Mesendoderm (in vitro differentiated cells): ENCODE measurements at places on chromosomes 13 and 19.
A peak's percentile ranks its signal among the peaks of the same experiment; 100 is the strongest.

DNA sequence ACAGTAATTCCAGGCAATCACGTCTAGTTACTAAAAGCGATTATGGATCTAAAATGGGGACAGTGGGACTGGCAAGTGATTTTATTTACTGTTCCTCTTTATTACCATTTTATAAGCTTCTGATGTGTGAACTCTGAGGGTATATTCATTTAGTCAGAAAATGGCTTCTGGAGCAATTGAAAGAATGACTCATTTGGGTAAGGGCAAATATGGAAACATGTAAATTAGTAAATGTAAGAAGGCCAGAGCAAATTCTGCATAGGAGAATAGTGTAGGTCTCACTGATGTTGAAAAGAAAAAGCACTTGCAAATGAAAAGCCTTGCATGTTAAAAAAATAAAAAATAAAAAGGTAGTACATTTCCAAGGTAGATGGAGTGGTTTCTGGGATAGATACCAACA, 262.2 kb downstream of the KLF5 start:
- no peak for DNase-seq
- H3K36me3 ChIP-seq = no peaks in the 10 kb centered on the region
- H3K4me1 ChIP-seq = no peaks in the 10 kb centered on the region
- H3K4me3 ChIP-seq = no peak overlapping the region

DNA sequence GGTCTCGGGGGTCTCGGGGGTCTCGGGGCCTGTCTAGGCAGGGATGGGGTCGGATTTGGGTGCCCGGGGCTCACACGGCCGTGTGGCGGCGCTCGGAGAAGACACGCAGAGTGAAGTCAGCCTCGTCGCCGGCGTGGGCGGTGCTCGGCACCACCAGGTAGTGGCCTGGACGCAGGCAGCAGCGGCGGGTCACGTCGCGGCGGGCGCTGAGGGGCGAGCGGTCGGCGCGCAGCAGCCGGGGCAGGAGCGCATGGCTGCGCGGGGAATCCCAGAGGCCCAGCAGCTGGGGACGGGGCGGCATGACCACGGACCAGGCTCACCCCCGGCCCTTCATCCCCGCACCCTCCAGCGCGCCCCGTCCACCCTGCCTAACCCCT, 8.2 kb downstream of the CAPN12 start:
- no peaks in the 10 kb centered on the region for H3K27me3 ChIP-seq
- no peak overlapping the region for H3K4me3 ChIP-seq
- peaks cover 2% of the 10 kb centered on the region for H3K36me3 ChIP-seq

- H3K4me3 ChIP-seq = no peak overlapping the region
- DNase-seq = no peak
- no peaks in the 10 kb centered on the region for H3K4me1 ChIP-seq
Measured at GRCh38 chr13:83633746-83634145, 248.5 kb downstream of the SLITRK1 start.

- H3K27me3 ChIP-seq = no peaks in the 10 kb centered on the region
- H3K27ac ChIP-seq = no peak overlapping the region
Measured at GRCh38 chr13:77863144-77863543, 55.5 kb downstream of the EDNRB start.

- no peak for DNase-seq
- no peaks in the 10 kb centered on the region for H3K36me3 ChIP-seq
- peaks cover 2% of the 10 kb centered on the region for H3K4me1 ChIP-seq
Measured at GRCh38 chr13:46025157-46025556, 27.4 kb downstream of the ZC3H13 start.

GRCh38 chr13:107458269-107458668, 757.1 kb downstream of the LIG4 start:
- H3K4me3 ChIP-seq = no peak overlapping the region
- H3K36me3 ChIP-seq = no peaks in the 10 kb centered on the region
- H3K27ac ChIP-seq = no peak overlapping the region
- no peaks in the 10 kb centered on the region for H3K27me3 ChIP-seq
- no peaks in the 10 kb centered on the region for H3K4me1 ChIP-seq
- no peak for DNase-seq

GRCh38 chr19:6528544-6529121, 2.2 kb upstream of the TNFSF9 start:
- peaks cover 10% of the 10 kb centered on the region for H3K27me3 ChIP-seq
- H3K36me3 ChIP-seq = no peaks in the 10 kb centered on the region
- no peak overlapping the region for H3K4me3 ChIP-seq
- no peak overlapping the region for H3K27ac ChIP-seq

GRCh38 chr19:42252365-42253244, 2.3 kb downstream of the ERF start:
- peak overlapping the region; percentile 96 for H3K27ac ChIP-seq
- H3K36me3 ChIP-seq = peaks cover 5% of the 10 kb centered on the region
- DNase-seq = peak; percentile 25

DNA sequence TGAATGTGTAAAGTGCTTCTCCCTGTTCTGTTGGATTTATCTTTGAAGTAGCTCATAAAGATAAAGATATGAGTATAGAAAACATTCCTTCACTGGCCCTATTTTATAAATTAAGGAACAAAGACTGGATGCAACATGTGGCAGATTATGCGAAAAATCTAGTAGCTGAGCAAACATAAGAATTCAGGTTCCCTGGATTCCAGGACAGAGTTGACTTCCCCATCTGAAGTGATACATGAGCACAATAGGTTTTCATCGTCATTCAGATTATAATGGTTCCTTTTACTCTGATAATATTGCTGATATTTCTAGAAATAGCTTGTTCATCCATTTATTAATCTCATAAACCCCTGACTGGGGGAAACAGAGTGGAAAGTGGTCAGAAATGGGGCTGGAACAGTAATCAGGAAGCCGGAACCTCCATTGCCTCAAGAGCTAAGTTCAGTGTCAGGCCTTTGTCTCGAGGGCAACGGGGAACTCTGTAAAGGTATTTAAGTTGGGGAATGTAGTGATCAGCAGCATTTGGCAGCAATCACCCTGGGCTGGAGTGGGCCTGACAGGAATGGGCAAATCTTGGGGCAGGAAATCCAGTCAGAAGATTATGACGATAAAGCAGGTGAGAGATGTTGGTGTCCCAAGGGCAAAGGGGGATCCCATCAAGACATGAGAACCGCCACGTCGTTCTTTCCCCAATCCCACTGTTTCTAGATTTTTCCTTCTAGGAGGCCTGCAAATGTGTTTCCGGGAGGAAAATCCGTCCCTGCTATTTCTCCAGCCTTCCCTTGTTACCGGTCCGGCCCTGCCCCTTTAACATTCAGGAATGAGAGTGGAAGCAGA, 232.5 kb upstream of the SERP2 start:
- peak overlapping the region; percentile 93 for H3K27ac ChIP-seq
- H3K36me3 ChIP-seq = no peaks in the 10 kb centered on the region
- peaks cover 3% of the 10 kb centered on the region for H3K4me1 ChIP-seq
- H3K27me3 ChIP-seq = no peaks in the 10 kb centered on the region
- DNase-seq = peak; percentile 73

DNA sequence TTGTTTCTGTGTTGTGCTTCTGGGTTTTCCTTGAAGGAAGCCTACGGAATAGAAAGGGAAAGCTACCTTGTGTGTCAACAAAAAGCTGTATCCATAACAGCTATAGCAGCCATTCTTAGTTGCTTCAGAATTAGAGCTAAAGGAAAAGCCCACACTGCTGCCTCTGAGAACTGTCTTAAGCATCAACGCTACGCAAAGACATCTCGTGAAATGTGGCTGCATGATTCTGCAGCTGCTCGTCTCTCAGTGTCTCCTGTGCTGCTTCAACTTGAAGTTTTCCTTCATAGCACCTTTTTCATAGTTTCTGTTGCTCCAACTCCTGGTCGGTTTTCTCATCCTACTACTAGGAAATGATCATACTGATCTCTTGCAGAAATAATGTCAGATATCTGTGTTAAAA, 140.9 kb upstream of the MAB21L1 start:
- H3K27ac ChIP-seq = no peak overlapping the region
- no peaks in the 10 kb centered on the region for H3K27me3 ChIP-seq

DNA sequence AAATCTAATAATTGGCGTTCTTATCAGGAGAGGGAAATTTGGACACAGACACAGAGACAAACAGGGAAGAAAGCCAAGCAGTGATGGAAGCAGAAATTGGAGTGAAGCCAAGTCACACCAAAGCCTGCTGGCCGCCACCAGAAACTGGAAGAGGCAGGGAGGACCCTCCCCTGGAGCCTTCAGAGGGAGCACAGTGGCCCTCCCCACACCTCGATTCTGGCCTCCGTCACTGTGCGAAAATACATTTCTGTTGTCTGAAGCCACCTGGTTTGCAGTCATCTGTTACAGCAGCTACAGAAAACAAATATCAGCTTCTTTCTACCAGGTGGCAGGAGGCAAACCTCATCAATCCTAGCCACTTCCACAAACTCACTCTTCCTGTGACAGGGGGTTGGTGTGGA, 8.3 kb upstream of the TLE6 start:
- H3K27ac ChIP-seq = no peak overlapping the region
- H3K4me3 ChIP-seq = no peak overlapping the region
- H3K4me1 ChIP-seq = no peaks in the 10 kb centered on the region
- H3K27me3 ChIP-seq = no peaks in the 10 kb centered on the region

- no peak for DNase-seq
- no peaks in the 10 kb centered on the region for H3K36me3 ChIP-seq
- H3K27me3 ChIP-seq = no peaks in the 10 kb centered on the region
- no peak overlapping the region for H3K4me3 ChIP-seq
- no peak overlapping the region for H3K27ac ChIP-seq
Measured at GRCh38 chr19:30848636-30849425, 476.6 kb downstream of the ZNF536 start.

- H3K36me3 ChIP-seq = no peaks in the 10 kb centered on the region
- no peaks in the 10 kb centered on the region for H3K4me1 ChIP-seq
- no peak overlapping the region for H3K4me3 ChIP-seq
- no peaks in the 10 kb centered on the region for H3K27me3 ChIP-seq
- no peak overlapping the region for H3K27ac ChIP-seq
Measured at GRCh38 chr13:22201375-22201925, 530.6 kb downstream of the FGF9 start.

- H3K4me3 ChIP-seq = peak within 1 kb of the TSS; percentile 76
- H3K36me3 ChIP-seq = no peaks in the 10 kb centered on the region
Measured at GRCh38 chr13:24512197-24512907, at the start of gene PARP4. Gene PARP4 (minus strand): TSS chr13:24512778. CDS start chr13:24503776, 9,002 bp downstream.

DNA sequence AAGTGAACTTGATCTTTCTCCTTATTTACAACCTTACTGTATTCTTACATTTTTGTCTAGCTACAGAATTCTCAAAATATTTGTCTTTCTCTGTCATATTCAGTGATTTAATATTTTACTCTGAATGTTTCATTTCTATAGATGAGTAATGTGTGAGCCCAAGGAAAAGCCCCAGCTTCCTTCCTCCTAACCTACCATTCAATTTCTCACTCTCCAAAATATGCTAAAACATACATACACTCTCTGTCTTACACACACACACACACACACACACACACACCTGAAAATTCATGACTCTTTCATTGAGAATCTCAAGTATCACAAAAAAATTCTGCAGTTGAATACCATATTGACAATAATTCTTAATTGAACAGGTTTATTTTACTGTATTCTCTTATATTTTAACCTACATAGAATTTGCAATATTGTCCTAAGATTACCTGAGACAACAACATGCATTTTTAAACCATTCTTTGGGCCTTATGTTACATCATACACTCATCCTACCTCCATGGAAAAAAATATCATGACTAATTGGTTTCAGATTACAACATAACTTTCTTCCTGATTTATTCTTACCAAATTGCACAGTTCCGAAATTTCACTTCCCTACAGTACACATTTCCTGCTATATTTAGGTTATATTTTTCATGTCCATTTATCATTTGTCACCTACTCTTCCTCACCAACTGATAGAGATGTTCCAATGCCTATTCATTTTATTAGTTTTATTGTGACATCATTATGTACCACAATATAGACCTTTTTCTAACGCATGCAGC, 1965.6 kb upstream of the PCDH20 start:
- H3K4me3 ChIP-seq = no peak overlapping the region
- DNase-seq = no peak
- no peaks in the 10 kb centered on the region for H3K36me3 ChIP-seq
- H3K4me1 ChIP-seq = no peaks in the 10 kb centered on the region
- no peak overlapping the region for H3K27ac ChIP-seq

DNA sequence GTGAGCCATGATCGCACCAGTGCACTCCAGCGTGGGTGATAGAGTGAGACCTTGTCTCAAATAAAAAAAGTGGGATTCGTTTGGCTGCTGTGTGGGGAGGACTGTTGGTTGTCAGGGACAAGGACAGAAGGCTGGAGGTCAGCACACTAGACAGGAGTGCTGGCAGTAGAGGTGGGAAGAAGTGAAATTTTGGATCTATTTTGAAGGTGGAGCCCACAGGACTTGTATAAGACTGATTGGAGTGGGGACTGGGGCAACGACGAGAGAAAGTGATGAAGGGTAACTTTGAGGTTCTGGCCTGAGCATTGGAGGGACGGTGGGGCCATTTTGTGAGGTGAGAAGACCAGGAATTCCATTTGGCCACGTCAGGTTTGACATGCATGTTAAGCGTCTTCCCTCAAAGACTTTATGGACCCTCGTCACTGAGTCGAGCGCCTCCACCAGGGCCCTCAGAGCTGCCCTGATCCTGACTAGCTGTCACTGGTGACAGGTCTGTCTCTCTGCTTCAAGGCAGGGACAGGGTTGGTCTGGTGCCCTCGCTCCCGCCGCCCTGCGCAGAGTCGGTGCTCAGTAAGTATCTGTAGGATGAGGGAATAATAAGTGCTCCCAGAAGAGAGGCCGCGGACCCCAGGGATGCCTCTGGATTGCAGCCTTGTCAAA, 673 bp downstream of the CTU1 start:
- no peaks in the 10 kb centered on the region for H3K27me3 ChIP-seq
- DNase-seq = peak; percentile 79
- peak overlapping the region; percentile 80 for H3K4me3 ChIP-seq
- no peak overlapping the region for H3K27ac ChIP-seq

- no peaks in the 10 kb centered on the region for H3K27me3 ChIP-seq
- no peak overlapping the region for H3K27ac ChIP-seq
- no peaks in the 10 kb centered on the region for H3K36me3 ChIP-seq
- H3K4me1 ChIP-seq = no peaks in the 10 kb centered on the region
- H3K4me3 ChIP-seq = no peak overlapping the region
Measured at GRCh38 chr19:31387717-31388301, 38.6 kb upstream of the TSHZ3 start.

- no peaks in the 10 kb centered on the region for H3K27me3 ChIP-seq
- H3K36me3 ChIP-seq = no peaks in the 10 kb centered on the region
- DNase-seq = no peak
- no peak overlapping the region for H3K4me3 ChIP-seq
- H3K4me1 ChIP-seq = no peaks in the 10 kb centered on the region
Measured at GRCh38 chr13:90453342-90453741, 894.1 kb upstream of the MIR17HG start.

- H3K27ac ChIP-seq = no peak overlapping the region
- H3K36me3 ChIP-seq = no peaks in the 10 kb centered on the region
- H3K4me3 ChIP-seq = no peak overlapping the region
Measured at GRCh38 chr19:47058621-47059022, 10.2 kb upstream of the TMEM160 start.

- H3K4me3 ChIP-seq = no peak overlapping the region
- no peaks in the 10 kb centered on the region for H3K27me3 ChIP-seq
- no peak overlapping the region for H3K27ac ChIP-seq
- DNase-seq = no peak
- peaks cover 1% of the 10 kb centered on the region for H3K36me3 ChIP-seq
Measured at GRCh38 chr19:52917531-52917930, 5.7 kb downstream of the ZNF888 start.
